ENCODE measurements at places on chromosomes 3 and 15.

DNA sequence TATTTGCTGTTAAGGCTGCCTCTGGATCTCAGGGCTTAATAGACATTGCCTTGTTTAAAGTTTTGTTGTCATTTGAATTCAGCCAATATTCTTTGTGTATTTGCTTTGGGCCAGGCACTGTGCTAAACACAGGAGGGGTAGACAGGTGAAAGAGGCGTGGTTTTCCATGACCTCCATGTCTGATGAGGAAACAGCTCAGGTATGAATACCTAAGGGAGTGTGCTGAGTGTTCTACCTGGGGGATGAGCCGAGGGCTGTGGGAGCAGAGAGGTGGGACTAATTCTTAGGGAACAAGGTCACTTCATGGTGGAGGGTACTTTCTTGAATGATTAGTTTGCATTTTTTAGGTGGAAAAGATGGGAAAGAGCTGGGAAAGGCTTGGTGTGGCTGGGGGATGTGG lies 108.2 kb downstream of the THSD4 start:
- DNase-seq: no peak

DNA sequence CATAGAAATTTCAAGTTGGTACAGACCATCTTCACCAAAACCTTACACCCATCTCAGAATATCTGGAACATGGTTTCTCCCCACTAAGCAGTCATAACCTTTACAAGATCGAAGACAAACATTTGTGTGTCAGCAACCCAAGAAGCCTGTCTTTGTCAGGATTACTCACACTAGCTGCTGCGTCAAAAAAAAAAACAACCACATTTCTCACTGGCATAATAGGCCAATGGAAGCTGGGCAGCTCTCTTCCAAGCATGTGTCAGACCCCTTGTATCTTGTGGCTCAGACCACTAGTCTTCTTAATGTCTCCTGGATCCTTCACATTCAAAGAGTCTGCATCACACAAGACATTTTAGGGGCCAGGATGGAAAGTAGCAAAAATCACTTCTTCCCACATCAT lies 266.9 kb upstream of the IGF1R start:
- no peak for DNase-seq

GRCh38 chr3:134768116-134768515 lies 26.9 kb upstream of the EPHB1 start:
- DNase-seq: no peak

- no peak for DNase-seq
These were observed at the start of gene CCR1 for GRCh38 chr3:46208167-46208704. TSS of gene CCR1 (minus strand) at chr3:46208313. CDS start at chr3:46204313, 4,000 bp downstream.

DNA sequence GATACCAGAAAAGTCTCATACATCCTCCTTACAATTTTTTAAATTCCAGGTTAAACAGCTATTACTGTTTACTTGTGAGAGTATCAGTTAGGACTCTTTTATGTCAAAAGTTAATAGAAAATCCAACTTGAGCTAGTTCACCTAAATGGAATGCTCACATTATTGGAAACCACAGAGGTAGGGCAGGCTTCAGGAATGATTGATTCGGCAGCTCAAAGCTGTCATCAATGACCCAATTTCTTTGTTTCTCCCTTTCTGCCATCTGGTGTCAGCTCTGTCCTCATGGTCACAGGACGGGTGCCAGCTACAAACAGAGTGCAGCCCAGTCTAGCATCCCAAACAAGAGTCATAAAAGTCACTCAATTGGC lies 32.2 kb downstream of the CFAP20DC start:
- DNase-seq: no peak

- no peak for DNase-seq
These were observed 6.8 kb downstream of the ARPP21 start for GRCh38 chr3:35646081-35646480.

Measured in NCI-H524 (cell line).